Heart right ventricle (tissue), 16 donors: ENCODE measurements at places on chromosomes 5 and 9.

DNA sequence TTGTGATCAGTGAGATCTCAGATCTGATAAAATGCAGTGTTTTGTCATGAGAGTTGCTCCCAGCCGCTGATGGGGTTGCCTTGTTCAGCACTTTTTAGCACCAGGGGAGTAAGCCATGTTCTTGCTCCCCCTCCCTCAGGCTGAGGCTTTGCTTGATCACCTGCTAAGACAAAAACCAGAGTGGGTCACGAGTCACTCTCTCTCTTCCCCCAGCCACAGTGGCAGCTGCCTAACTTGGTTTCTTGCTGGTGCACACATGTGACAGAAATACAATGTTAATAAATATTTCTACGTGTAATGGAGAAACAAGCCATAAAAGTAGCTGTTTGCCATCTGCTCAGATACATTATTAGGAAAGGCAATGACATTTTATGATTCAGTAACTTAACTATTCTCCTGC, 212.4 kb upstream of the DMRT1 start:
- no peak overlapping the region for H3K27ac ChIP-seq
- H3K27me3 ChIP-seq: no peaks in the 10 kb centered on the region
- H3K36me3 ChIP-seq: no peaks in the 10 kb centered on the region
- no peak overlapping the region for H3K4me3 ChIP-seq

DNA sequence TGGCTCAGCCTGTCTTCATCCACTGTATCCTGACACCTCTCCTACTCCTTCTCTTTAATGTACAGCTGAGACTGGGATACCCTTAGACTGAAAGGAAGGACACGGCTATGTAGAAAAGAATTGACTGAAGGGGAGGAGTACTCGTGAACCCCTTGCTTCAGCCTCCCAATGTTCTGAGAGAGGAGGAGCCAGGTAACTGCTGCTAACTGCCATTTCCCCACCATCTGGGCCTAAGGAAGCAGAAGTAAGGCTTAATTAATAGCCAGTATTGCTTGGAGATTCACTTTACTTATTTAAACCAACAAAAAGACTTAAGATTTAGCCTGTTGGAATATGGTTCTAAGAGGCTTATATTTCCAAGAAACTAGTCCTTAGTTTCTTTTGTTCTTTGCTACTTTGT, 18.8 kb upstream of the RGS3 start:
- H3K4me3 ChIP-seq: no peak overlapping the region
- peaks cover 14% of the 10 kb centered on the region for H3K4me1 ChIP-seq
- H3K27ac ChIP-seq: no peak overlapping the region
- no peak for DNase-seq
- no peaks in the 10 kb centered on the region for H3K36me3 ChIP-seq

DNA sequence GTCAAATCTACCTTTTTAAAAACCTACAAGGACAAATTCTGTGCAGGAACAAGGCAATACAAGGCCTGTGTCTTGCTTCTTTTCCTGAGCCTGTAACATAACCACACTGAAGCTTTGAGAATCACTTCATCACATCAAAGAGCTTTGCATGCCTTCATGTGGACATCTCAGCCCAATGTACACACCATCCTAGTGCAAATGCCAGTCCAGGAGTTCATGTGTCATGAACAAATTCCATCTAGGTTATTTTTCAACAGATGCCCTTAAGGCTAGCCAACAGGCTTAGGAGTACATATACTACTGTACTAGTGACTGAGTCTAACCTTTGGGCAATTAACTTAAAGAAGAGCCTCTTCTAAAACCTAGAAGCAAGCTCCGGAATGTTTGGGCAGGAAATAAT, 106.4 kb downstream of the CDH10 start:
- DNase-seq: no peak
- no peaks in the 10 kb centered on the region for H3K36me3 ChIP-seq
- H3K27ac ChIP-seq: no peak overlapping the region
- no peaks in the 10 kb centered on the region for H3K27me3 ChIP-seq

- no peak overlapping the region for H3K27ac ChIP-seq
- H3K4me1 ChIP-seq: no peaks in the 10 kb centered on the region
- no peaks in the 10 kb centered on the region for H3K36me3 ChIP-seq
- H3K27me3 ChIP-seq: peaks cover 70% of the 10 kb centered on the region
- no peak overlapping the region for H3K4me3 ChIP-seq
These were observed 522 bp downstream of the BHMT start for GRCh38 chr5:79111960-79112702.

DNA sequence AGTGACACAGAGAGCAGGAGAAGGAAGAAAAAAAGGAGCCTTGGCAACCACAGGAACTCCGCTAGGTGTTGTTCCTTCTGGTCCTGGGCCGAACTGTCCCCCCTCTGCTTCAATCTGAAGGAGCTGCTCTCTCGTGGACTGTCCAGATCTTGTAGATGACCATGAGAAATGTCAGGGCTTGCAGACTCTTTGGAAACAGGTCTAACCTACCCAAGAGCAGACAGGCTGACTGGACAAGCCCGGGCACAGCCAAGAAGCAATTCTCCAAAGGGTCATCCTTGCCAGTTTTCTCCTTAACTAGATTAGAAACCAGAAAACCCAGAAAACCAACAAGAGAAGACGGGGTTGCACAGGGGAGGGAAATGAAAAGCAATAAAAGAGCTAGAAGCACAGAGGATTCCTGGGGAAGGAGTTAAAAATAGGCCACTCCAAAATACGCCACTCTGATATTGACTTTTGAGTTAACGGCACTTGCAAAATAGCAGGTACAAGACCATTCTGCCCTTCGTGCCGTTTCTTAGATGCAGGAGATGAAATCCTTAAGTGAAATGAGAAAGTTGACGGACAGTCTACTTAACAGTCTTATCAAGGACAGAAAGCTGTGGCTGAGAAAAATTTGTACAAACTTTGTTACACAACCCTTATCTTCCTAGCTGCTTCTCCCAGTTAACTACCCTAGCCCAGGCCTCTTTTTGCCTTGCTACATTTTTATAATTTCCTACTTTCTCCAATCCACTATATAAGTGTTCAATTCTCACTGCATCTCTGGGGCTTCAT, 5.8 kb downstream of the GCNT4 start:
- DNase-seq: no peak
- no peaks in the 10 kb centered on the region for H3K27me3 ChIP-seq
- no peak overlapping the region for H3K27ac ChIP-seq
- no peak overlapping the region for H3K4me3 ChIP-seq
- H3K36me3 ChIP-seq: no peaks in the 10 kb centered on the region

GRCh38 chr9:108865037-108865436, 3.0 kb downstream of the ACTL7A start:
- no peaks in the 10 kb centered on the region for H3K36me3 ChIP-seq
- no peak overlapping the region for H3K4me3 ChIP-seq
- H3K4me1 ChIP-seq: peaks cover 5% of the 10 kb centered on the region
- no peaks in the 10 kb centered on the region for H3K27me3 ChIP-seq
- H3K27ac ChIP-seq: no peak overlapping the region

DNA sequence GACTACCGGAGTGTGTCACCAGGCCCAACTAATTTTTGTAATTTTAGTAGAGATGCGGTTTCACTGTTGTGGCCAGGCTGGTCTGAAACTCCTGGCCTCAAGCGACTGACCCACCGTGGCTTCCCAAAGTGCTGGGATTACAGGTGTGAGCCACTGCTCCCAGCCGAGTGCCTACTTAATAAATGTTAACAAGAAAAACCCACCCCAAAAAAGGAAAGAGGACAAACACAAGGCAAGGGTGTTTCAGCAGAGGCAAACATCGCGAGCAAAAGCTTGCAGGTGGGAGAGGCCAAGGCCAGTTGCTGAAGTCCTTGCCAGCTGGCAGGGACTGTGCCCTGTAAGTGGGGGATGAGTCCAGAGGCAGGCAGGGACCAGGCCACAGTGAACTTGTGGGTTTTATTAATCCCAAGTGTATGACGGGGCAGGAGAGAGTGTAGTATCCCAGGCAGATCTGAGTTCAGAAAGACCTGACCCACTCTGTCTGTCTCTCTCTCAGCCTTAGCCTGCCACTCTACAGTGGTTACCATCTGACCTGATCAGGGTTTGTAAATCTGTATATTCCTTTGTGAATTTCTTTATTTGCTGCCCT, 6.4 kb upstream of the FPGS start:
- H3K27ac ChIP-seq: peak overlapping the region; percentile 28
- no peak for DNase-seq
- peaks cover 35% of the 10 kb centered on the region for H3K4me1 ChIP-seq

- peak overlapping the region; percentile 76 for H3K27ac ChIP-seq
- peaks cover 66% of the 10 kb centered on the region for H3K4me1 ChIP-seq
- H3K4me3 ChIP-seq: no peak overlapping the region
- no peaks in the 10 kb centered on the region for H3K27me3 ChIP-seq
These were observed 59.3 kb downstream of the SLC22A5 start for GRCh38 chr5:132428484-132429462.

GRCh38 chr9:35618854-35619799, 914 bp upstream of the CD72 start:
- H3K4me1 ChIP-seq: no peaks in the 10 kb centered on the region
- H3K27ac ChIP-seq: no peak overlapping the region
- no peak overlapping the region for H3K4me3 ChIP-seq

- no peaks in the 10 kb centered on the region for H3K4me1 ChIP-seq
- no peaks in the 10 kb centered on the region for H3K36me3 ChIP-seq
- no peak overlapping the region for H3K4me3 ChIP-seq
- H3K27ac ChIP-seq: peak overlapping the region; percentile 2
These were observed 127.1 kb downstream of the GLIS3 start for GRCh38 chr9:4172731-4173130.

- H3K4me3 ChIP-seq: no peak overlapping the region
These were observed 66.1 kb downstream of the KIF24 start for GRCh38 chr9:34262971-34263370.

DNA sequence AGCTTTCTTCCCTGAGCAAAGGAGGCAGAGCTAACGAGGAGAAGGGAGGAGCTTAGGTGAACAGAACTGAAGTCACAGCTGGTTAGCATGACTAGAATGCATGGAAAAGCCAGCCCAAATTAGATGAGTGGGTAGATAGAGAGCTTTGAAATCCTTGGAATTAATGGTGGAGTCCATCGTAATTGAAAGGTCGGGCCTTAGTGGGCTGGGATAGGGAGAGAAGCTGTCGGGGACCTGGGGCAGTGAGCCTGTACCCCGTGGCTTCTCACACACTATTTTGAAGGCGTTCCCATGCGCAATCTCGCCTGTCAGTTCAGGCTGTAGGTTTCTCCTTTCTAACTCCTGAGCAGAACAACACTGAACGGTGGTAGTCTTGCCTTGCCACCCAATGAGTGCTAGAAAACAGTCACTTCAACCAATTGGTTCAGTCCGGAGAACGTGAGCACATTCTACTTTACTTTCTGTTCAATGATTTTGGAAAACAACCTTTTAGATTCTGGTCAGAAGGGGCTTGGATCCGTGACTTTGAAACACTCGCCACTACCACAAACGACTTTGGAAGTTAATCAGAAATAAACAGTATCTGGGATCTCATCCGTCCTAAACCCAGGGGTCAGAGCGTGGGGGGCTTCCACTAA, 655 bp upstream of the RAI14 start:
- H3K27ac ChIP-seq: peak overlapping the region; percentile 84
- peaks cover 28% of the 10 kb centered on the region for H3K4me1 ChIP-seq

- H3K27ac ChIP-seq: no peak overlapping the region
- no peaks in the 10 kb centered on the region for H3K36me3 ChIP-seq
- H3K27me3 ChIP-seq: no peaks in the 10 kb centered on the region
- no peak for DNase-seq
These were observed 60.9 kb upstream of the IL17B start for GRCh38 chr5:149439899-149440542.

- H3K4me1 ChIP-seq: no peaks in the 10 kb centered on the region
- DNase-seq: no peak
- no peak overlapping the region for H3K27ac ChIP-seq
- no peaks in the 10 kb centered on the region for H3K27me3 ChIP-seq
These were observed 68.0 kb downstream of the FREM1 start for GRCh38 chr9:14842269-14842668.

GRCh38 chr9:1013021-1013420, 36.6 kb downstream of the DMRT3 start:
- no peaks in the 10 kb centered on the region for H3K4me1 ChIP-seq
- H3K27me3 ChIP-seq: peaks cover 19% of the 10 kb centered on the region
- H3K4me3 ChIP-seq: no peak overlapping the region

DNA sequence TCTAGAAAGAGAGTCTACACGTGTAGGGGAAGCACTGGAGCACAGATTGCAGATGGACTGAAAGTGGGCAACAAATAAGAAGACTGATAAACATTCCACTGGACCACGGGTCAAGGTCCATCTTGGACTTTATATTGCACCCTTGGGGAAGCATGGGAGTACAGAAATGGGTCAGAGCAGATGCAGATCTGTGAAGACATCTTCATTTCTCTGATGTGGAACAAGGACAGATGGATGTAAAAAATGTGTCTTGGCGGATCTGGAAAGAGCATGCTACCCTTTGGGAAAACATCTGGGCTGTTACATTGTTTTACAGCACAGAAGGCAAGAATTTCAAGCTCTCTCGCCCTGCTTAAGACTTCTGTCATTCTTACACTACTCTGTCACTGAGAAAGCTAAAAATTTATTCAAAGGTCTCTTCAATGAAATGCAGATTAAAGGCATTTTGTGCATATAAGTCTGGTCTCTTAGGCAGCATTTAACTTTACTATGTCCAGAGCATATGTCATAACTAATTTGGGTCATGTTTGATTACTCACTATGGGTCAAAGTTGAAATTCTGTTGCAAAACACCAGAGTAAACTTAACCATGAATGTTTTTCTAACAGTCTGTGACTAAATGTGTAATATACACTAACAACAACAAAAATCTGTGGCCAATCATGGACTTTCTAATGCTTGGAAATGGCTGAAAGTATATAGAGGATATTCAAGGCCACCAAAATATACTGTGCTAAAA, 756.4 kb upstream of the DMAC1 start:
- no peaks in the 10 kb centered on the region for H3K36me3 ChIP-seq
- no peak for DNase-seq
- no peak overlapping the region for H3K27ac ChIP-seq
- no peaks in the 10 kb centered on the region for H3K27me3 ChIP-seq
- H3K4me1 ChIP-seq: no peaks in the 10 kb centered on the region

- H3K27me3 ChIP-seq: no peaks in the 10 kb centered on the region
- H3K4me3 ChIP-seq: no peak overlapping the region
- no peaks in the 10 kb centered on the region for H3K4me1 ChIP-seq
- no peak for DNase-seq
- no peaks in the 10 kb centered on the region for H3K36me3 ChIP-seq
These were observed 107.5 kb downstream of the NREP start for GRCh38 chr5:111649516-111649915.

DNA sequence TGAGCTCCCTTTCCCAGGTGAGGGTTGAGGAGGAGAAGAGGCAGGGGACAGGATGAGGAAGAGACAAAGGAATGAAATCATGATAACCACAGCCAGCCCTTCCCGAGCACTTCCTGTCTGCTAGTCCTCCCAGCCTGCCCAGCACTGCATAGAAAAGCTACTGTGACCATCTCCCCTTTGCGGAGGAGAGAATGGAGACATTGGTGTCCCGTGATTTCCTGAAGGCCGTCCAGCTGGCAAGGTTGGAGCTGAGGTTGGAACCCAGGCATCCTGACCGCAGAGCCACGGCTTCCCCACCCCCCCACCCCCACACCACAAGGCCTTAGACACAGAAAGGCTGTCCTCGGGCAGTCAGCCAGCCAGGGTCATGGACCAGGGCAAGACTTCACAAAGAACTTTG, 131.1 kb upstream of the ICE1 start:
- peak; percentile 18 for DNase-seq
- H3K27me3 ChIP-seq: no peaks in the 10 kb centered on the region
- H3K27ac ChIP-seq: no peak overlapping the region
- no peaks in the 10 kb centered on the region for H3K4me1 ChIP-seq
- no peaks in the 10 kb centered on the region for H3K36me3 ChIP-seq
- no peak overlapping the region for H3K4me3 ChIP-seq

GRCh38 chr5:112794410-112794809, 56.7 kb downstream of the APC start:
- no peak overlapping the region for H3K27ac ChIP-seq
- no peaks in the 10 kb centered on the region for H3K4me1 ChIP-seq
- H3K4me3 ChIP-seq: no peak overlapping the region

GRCh38 chr5:90632791-90633190, 74.2 kb downstream of the ADGRV1 start:
- peaks cover 5% of the 10 kb centered on the region for H3K27me3 ChIP-seq
- H3K36me3 ChIP-seq: no peaks in the 10 kb centered on the region
- no peak for DNase-seq
